ENCODE measurements at places on chromosomes 2 and 18.

GRCh38 chr2:168697668-168698121 lies 104.7 kb upstream of the NOSTRIN start:
- DNase-seq, result no peak

- no peak for DNase-seq
Observed at GRCh38 chr2:61538920-61539520, 864 bp upstream of the XPO1 start.

- no peak for DNase-seq
Observed at GRCh38 chr2:233033672-233034071, 1.2 kb downstream of the NEU2 start.

- DNase-seq, result no peak
Observed at GRCh38 chr2:182166841-182167240, 181.2 kb downstream of the PPP1R1C start.

DNA sequence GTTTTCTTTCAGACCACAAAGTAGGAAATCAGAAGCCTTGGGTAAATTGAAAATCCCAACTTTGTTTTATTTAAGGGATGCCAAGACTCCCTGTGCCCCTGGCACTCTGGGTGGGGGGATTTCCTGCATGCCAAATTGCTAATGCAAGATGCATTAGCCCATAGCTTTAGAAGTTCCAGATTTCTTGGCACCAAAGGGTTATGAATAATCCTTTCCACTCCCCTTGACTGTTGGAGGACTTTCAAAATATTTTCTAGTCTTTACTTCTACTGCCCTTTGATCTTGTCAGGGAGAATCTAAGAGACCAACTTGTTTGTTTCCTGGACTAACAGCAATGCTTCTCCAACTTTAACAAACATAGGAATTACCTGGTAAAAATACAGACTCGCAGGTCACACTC lies 81.8 kb upstream of the TGIF1 start:
- no peak for DNase-seq

GRCh38 chr18:47050468-47050867 lies 15.0 kb upstream of the ELOA2 start:
- no peak for DNase-seq

DNA sequence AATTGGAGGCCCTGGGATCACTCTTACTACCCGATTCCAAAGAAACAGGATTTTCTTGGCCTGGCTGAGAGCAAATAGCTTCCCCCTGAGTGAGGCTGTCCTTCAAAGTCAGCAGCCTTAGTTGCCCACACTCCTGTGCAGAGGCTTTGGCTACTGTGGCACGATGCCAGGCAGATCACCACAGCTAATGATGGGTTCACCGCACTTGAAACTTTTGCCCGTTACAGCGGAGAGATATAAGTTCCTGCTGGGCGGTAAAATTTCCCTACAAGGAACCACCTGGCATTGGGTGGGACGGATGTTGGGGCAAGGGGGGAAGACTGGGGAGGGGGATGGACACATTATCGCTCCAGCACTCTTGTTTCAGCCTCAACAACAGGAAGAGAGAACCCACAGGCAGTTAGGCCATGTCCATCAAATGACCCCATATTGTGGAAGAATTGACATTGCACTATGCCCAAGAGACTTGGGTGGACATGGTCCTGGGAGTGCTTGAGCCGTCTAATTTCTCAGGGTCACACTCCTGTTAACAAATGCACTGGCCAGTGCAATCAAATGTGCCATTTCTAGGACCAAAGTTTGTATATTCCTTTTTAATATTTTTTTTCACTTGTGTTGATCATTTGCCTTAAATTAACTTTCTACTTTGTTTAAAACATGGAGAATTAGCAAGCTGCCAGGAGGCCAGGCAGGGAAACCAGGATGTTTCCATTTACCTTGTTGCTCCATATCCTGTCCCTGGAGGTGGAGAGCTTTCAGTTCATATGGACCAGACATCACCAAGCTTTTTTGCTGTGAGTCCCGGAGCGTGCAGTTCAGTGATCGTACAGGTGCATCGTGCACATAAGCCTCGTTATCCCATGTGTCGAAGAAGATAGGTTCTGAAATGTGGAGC lies 4.4 kb downstream of the IL1B start:
- DNase-seq, result no peak

GRCh38 chr2:177888581-177888980 lies 184.0 kb downstream of the PDE11A start:
- DNase-seq, result no peak

- DNase-seq, result no peak
Observed at GRCh38 chr2:10378189-10378588, 69.9 kb downstream of the ODC1 start.

DNA sequence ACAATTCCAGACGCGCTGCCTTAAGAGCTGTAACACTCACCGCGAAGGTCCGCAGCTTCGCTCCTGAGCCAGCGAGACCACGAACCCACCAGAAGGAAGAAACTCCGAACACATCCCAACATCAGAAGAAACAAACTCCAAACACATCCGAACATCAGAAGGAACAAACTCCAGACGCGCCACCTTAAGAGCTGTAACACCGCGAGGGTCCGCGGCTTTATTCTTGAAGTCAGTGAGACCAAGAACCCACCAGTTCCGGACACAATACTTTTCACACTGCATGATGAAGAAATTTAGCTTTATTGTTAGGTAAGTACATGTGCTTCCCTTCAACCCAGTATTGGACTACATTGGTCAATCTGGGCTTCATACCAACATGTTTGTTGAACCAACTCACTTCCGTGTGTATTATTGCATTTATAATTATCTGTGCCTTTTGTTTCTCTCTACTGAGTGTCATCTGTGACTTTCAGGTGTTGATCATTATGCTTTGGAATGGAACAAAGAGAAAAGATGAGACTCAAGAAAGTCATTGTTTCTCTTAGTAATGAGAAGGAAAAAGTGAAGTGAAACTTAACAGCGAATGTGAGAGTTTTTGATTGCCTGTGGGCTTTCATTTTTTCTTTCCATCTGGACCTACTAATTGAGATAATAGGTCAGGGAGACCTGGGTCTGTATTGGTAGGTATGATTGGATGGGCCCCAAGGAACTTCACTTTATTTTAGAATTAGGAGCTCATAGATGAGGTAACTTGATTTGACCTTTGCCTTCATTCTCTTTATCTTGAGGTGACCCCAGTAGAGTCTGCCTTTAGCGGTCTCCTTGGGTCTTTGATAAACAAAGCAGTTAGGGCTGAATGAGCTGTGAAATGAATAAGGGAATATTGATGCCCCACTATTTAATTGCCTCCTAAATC lies 76.1 kb upstream of the CAVIN2 start:
- DNase-seq, result no peak

GRCh38 chr18:13420969-13421686 lies 202.6 kb downstream of the LDLRAD4 start:
- DNase-seq, result no peak

DNA sequence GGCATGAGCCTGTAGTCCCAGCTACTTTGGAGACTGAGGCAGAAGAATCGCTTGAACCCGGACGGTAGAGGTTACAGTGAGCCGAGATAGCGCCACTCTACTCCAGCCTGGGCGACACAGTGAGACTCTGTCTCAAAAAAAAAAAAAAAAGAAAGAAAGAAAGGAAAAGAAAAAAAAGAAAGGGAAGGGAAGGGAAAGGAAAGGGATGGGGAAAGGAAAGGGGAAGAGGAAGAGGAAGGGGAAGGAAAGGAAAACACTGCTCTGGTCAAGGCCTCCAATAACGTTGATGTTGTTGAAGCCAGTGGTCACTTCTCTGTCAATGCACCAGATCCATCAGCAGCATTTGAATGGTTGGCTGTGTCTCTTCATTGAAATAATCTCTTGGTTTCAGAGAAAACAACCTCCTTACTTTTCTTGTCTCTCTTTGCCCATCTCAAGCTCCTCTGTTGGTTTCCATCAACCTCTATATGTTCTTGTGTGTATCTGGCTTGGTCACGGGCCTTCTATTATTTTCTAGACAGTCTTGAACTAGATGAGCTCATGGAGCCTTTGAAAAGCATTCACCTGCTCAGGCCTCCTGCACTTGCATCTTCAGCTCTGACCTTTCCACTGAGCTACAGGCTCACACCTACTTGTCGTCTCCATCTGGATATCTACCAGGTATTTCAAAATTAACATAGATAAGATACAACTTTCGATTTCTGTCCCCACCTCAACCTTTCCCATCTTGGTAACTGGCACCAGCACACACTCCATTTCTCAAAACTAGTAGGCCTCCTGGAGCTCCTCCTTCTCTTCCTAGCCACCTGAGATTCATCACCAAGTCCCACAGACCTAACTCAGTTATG lies 69.4 kb upstream of the LAPTM4A start:
- DNase-seq, result no peak

DNA sequence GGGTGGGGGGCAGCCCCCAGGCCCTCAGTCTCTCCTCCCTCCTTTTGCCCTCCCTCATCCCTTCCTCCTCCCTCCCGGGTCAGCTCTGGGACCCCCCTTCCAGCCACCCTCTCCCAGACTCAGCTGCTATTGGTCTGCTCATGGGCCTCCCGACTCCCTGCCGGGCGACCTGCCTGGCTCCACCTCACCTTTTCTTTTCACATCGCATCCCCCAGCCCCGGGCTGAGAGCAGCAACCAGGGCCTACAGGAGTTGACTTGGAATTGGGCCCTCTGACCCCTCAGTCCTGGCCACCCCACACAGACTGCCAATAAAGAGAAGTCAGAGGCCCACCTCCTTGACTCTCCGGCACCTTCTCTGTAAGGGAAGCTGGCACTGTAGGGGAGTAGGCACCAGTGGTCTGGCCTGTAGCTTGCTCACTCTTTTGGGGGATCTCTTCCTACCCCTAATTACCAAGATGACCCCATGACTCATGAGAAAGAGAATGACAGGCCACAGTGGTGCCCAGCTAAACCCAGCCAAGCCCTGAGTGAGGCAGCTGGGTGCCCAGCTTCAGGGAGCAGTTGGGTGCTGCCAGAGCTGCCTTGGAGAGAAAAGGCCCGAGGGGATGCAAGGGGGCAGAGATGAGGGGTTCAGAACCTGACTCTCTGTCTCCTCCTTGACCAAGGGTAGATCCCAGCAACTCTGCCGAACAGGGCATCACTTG lies 2.0 kb upstream of the ECEL1 start:
- DNase-seq, result peak; percentile 27

GRCh38 chr2:41847744-41848441 lies 199.9 kb upstream of the PKDCC start:
- DNase-seq, result no peak

DNA sequence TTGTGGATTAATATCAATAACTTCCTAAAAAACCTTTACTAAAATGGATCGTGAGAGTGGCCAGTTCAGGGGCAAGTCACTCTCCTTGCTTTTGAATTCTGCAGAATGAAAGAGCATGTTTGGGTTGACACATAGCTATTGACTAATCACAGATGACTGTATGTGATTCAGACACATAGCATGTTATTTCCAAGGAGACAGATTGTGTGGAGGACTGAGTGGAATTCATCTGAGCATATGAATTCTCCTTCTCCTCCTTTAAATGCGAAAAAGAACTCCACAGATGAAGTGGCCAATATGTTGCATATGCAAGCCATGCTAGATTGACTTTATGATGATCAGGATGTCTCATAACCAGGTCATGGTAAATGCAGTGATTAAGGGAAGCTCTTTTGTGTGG lies 249.4 kb upstream of the FAM98A start:
- no peak for DNase-seq

GRCh38 chr2:46435353-46435752 lies 44.0 kb upstream of the TMEM247 start:
- DNase-seq, result no peak

- no peak for DNase-seq
Observed at GRCh38 chr2:218883491-218884490, 3.1 kb downstream of the WNT10A start.

- DNase-seq, result no peak
Observed at GRCh38 chr2:45103351-45104345, 94.4 kb upstream of the SIX2 start.

DNA sequence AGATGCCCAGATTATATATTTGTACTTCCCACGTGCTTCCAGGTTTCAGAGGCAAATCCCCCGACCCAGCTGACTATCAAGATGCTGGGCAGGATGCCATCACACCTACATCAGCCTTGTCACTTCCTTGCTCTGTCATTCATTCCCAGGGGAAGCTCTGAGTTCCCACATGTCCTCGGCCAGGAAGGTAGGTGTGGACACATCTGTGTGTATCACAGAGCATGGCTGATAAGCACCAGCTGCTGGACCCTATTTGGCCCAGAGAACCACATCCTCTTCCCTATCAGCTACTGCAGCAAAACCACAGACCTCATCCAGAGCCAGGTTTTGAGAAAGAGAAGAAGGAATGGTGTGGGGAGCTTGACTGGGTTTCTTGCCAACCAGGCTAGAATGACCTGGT lies 31.9 kb upstream of the ITGA6 start:
- no peak for DNase-seq
